K562 (cell line): ENCODE measurements at places on chromosomes 2 and 18. TPM values are rescaled to one million over a fixed set of nuclear protein-coding genes. Genes with fewer than 3 reads are reported as not detected.

Gene PID1
- 0.20 TPM in 1 of 2 replicates, not detected in the other for total RNA-seq

Gene IL18R1
- 2.5 and 4.5 TPM in 2 replicates for total RNA-seq

Gene CABLES1
- total RNA-seq, result 0.07 and 0.09 TPM in 2 replicates

Gene MOGAT1
- total RNA-seq, result not detected in 2 replicates

Gene C2orf66
- total RNA-seq, result not detected in 2 replicates

Gene ABCG5
- not detected in 2 replicates for total RNA-seq

Gene MGAT5
- 18.6 and 22.6 TPM in 2 replicates for total RNA-seq

Gene LRRC30
- not detected in 2 replicates for total RNA-seq

Gene COLEC12
- 0.04 TPM in 2 replicates for total RNA-seq

Gene MAPK4
- total RNA-seq, result not detected in 2 replicates

Gene ANKRD29
- total RNA-seq, result not detected in 2 replicates

Gene SP100
- total RNA-seq, result 22.5 and 30.9 TPM in 2 replicates

Gene STON1
- total RNA-seq, result 0.96 and 0.98 TPM in 2 replicates

GRCh38 chr2:218716070-218716469 lies 5.4 kb downstream of the TTLL4 start:
- DNase-seq, result no peak

- peak; percentile 16 for DNase-seq
Measured at GRCh38 chr2:240412975-240413812, 22.3 kb upstream of the GPC1 start.

DNA sequence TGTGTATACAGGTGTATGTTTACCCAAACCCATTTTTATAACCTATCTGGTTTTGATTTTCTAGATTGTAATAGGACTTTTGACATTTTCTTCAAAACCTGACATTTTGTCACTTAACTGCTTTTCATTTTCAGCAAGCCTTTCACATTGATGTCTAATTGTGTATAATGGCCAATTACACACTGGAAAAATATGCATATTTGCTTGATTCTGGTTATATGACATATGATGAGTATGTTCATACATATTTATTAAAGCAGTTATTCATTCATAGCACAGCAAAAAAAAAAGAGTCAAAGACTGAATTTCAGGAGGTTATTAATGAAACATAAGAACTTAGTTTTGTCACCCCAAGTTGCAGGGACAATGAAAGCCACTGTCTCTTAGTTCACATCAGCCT lies 307.7 kb upstream of the TNP1 start:
- DNase-seq, result no peak

DNA sequence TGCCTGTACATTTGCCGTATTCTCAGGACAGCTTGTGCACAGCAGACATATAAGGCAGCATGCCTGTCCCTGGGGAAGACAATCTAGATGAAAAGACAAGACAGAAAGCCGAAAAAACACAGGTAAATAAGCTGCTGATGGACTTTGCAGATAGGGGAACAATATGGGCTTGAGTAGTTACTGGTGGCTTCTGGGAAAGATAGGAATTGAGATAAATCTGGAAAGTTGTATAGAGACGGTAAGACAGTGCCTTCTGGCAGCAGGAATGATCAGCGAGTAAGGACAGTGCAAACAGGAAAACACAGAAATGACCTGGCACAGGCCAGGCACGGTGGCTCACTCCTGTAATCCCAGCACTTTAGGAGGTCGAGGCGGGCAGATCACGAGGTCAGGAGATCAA lies 70.2 kb downstream of the FAM124B start:
- no peak for DNase-seq

DNA sequence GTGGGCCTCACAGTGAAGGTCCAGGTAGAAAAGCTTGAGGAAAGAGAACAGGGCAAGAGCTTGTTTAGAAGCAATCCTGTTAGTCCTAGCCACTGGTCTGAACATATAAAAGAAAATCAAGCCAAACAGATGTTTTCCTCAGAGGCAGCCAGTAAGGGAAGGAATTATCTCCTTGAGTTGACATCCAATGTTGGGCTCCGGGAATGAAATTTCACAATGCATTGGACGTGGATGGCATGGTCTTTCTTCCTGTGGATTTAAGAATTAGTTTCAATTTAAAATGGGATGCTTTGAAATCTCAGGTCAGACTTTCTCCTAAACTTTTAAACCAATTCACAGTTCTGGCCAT lies 92.1 kb downstream of the ACKR3 start:
- no peak for DNase-seq

GRCh38 chr2:107430006-107430405 lies 396.7 kb upstream of the RGPD4 start:
- no peak for DNase-seq

DNA sequence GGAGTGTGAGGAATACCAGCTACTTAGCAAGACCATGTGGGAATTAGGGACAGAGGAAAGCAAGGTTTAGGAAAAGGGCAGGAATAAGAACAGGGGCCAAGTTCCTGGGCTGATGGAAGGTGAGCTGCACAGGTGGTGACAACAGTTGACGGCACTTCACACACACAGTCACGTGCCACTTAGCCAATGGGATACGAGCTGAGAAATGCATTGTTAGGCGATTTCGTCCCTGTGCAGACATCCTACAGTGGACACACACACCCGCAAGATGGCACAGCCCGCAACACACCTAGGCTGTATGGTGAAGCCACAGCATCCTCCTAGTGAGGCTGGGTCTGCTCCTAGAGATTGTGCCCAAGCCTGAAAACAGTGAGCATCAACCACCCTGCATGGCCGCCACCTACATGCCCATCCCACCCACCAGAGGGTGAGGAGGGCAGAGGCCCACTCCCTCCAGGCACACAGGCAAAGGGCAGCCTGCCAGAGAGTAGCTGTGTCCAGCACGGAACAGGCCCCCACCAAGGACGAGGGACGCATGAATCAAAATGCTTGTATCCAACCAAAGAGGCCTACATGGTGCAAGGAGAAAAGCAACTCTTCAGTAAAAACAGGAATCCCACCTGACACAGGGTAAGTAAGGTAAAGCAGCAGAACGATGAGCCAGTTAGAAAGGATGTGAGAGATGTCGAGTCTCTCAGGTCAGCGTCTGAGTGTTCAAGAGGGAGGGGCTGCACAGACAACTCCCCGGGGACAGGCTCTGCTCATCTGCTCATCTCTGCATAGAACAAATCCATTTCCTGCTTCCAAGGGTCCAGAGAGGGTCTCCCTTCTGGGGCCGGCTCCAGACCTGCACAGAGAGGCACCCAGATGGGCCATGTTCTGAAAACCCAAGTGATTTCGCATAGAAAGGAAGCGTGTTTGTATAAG lies 51.3 kb downstream of the ZNF516 start:
- DNase-seq, result no peak

- no peak for DNase-seq
Measured at GRCh38 chr18:57276829-57277228, 75.5 kb upstream of the ST8SIA3 start.

- DNase-seq, result no peak
Measured at GRCh38 chr2:120391911-120392665, 46.2 kb downstream of the INHBB start.

DNA sequence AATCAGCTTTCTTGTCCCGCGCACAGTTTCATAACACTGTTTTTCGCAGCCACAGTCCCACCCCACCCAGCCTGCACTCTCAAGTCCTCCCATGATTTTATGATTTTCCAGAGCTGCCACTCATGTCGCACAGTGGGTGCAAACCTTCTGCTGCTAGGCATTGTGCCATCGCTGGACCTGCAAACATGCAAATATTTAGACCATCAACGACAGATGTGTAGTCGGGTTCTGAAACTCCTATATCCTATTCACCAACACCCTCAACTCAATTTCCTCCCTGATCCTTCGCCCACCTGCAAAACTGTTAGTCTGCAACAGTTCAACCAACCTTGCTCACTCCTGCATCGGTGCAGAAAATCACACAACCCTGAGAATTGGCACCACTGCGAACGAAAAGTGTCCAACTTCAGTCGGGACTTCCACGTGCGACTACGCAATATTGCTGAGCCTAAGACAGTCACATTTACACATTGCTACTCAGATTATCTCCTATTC lies 871 bp upstream of the ALS2 start:
- DNase-seq, result no peak

- no peak for DNase-seq
Measured at GRCh38 chr2:232551250-232551638, 755 bp downstream of the EIF4E2 start.

DNA sequence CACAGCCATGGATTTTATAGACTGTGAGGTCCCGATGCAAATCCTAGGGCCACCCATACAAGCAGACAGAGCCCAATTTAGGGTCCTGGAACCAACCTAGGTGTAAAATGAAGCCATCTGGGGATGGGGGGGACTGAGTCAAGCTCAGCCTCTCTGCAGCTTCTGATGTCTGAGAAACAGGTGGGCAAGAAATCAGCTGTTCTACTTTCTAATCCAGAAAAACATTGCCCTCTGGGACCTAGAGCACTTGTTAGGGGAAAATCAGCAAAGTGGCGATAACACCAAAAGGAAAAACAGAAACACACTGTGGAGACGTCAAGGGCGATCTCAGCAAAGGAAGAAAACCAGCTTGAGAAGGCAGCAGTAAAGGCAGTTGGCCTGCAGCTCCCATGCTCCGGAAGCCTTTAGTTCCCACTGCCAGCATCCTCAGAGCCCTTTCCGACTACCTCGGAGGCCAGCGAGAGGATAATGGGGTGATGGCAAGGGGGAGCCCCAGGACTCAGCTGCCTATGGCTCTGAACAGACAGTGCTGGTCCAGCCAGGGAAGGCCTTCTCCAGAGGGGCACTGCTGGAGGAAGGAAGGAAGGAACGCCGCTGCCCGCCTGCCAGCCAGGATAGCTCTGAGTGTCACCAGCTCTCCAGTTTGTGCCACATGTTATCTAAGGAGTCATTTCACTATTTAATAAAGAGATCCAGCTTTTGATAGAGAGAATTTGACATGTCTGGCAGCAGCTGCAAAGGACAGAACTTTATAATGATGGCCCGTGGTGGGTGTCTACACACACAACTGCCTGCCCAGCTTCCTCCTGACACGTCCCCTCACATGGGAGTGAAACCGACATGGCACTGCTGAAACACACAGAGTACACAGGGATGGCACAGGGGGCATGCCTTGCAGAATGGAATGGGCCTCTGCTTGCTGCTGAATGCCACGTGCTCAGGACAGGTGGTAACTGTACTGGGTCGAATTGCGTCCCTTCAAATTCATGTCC lies 37.7 kb downstream of the HS1BP3 start:
- DNase-seq, result no peak

DNA sequence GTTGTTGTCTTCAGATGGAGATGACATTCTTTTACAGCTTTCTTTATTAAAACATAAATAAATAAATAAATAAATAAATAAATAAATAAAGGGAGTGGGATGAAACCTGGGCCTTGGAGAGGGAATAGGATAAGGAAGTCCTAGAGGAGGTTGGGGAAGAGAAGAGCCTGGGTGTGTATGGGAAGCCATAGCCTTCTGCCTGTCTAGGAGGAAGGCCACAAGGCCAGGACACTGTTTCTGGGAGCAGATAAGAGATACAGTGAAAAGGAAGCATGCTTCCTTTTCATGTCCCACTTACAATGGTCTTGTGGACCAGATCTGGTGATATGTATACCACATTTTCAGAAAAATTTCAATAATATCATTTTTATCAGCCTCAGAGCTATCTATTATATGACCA lies 6.1 kb upstream of the TDRD15 start:
- DNase-seq, result no peak

DNA sequence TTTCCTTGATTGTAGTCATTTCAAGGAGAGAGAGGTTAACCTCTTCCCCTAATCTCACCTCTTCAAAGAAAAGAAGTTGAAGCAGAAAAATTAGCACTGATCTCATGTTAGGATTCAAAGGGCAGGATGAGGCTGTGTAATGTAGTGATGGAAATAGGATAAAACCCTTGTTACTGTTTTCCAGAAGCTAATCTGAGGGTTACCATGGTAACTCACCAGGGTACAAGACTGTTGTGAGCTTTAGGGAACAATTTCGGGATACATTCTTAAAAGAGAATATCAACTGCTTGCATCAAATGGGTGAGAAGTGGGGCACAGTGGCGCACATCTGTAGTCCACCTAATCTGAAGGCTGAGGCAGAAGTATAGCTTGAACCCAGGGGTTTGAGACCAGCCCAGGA lies 64.9 kb upstream of the SLC39A10 start:
- DNase-seq, result no peak

- DNase-seq, result peak; percentile 3
Measured at GRCh38 chr2:229901819-229902218, 20.0 kb downstream of the TRIP12 start.

DNA sequence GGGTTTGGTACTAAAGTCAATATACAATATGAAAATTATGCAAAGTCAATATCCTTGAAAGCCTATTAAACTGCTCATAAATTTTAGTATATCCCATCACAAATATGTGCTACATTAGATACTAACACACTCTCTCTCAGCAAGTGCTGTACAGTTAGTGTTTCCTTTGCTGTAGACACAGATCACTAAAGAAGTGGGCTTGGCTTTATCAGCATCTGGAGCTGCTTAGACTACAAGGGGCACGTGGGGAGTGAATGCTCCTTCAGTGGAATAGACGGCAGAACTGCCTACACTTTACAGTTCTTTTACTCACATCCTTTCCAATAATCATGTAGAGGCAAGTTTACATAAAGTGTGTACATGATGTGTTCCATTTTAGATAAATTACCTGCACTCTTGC lies 26.0 kb upstream of the EFEMP1 start:
- no peak for DNase-seq

- no peak for DNase-seq
Measured at GRCh38 chr2:97743913-97744312, 30.5 kb downstream of the ZAP70 start.

- no peak for DNase-seq
Measured at GRCh38 chr2:136185981-136186776, 68.2 kb upstream of the CXCR4 start.

DNA sequence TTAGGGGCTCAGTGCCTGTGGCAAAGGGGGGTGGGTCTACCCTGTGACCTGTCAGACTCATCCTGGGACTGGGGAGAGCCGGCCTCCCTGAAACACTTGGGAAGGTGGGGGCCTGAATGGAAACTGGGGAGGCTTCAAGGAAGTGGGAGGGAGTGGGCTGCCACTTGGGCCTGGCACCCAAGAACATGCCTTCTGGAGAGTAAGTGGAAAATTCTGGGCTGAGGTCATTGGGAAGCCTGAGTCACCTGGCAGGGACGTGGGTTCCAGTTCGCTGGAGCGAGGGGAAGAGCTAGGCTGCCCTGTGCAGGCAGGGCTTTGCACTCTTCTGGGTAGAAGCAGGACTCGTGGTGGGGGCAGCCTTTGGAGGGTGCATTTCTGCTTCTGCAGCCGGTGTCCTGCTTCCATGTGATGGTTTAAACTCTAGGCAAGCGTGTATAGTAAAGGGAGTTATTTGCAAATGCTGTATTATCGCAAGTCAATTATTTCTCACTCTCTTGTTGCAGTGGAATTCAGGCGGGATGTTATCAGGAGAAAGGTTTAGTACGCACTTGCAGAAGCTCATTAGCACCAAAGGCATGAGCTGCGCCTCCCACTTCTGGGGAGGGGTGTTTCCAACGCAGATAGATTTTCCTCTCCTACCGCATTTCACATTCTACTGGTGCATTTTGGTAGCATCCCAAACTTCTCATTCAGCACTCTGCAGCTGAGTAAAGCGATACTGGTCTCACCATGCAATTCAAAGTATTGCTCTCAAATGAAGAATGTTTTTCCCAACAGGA lies 3.8 kb downstream of the LRRFIP1 start:
- no peak for DNase-seq
